COR-L47 (cell line): ENCODE measurements at places on chromosomes 1 and 21.
A peak's percentile ranks its signal among the peaks of the same experiment; 100 is the strongest.

DNA sequence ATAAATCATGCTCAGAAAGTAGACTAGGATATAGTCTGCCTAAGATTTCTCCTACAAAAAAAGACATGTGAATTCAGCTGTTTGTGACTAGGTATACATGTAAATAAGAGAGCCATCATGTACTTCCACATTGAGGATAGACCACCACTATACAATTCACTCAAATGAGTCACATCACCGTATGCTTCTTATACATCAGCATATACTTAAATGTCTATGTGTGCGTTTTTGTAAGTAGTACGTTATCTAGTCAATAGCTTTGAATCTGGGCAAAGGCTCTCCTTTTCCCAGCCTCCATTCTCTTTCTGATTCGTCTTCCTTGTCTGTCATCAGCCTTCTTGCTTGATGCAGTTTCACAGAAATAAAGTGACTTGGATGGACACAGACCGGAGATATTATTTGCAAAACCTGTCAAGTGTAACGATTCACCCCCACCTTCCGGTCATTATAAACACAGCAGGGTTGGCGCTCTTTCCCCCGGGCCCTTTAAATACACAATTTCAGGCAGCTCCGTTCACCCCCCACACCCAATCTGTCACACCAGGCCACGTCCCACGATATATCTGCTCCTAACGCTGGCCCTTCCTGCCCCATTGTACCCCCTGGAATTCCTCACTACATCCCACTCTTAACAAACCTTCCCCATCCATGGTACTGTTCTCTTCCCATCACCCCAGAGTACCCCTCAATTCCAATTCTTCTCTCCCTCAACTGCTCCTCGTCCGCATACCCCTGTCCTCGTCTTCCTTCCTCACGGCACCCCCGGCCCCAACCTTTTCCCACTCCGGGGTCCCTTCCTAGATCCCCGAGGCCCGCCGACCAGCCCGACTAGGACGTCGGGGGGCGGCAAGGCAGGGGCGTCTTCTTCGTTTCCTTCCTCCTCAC is 636 bp downstream of the VAMP4 start:
- peak; percentile 25 for DNase-seq

DNA sequence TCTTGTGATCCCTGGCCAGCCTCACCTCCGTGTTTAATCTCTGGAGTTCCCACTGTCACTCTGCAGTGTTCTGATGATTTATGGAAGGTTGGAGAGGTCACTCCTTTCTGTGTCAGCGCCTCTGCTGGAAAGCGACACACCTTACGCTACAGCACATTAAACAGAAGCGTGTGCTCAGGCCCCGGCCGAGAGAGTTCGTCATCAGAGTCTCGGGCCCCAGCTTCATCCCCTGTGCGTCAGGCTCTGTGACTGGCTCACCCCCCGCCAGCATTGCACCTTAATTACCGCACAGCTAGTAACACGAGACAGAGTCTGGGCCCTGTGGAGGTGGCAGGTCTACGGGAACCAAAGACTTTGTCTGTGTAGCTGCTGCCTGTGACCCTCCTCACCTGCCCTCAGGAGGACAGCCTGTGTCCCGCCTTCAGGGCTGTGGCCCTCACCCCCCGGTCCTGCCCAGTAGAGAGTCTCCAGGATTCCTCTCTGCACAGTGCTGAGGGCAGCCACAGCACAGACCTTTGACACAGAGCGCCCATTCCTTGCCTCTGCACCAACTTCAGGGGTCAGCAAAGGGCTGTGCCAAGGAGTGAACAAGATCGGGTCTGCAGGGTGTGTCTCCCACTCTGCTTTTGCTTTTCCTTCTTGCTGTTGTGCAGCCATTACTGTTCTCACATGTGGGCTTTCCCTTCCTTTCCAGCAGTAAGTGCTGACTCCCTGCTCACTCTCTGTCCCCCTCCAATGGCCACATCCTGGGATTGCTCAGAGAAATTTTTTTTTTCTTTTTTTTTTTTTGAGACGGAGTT is 157.6 kb downstream of the PGBD5 start:
- DNase-seq: peak; percentile 56

GRCh38 chr1:6588893-6589520 is 9.2 kb downstream of the ZBTB48 start:
- no peak for DNase-seq

GRCh38 chr1:174954671-174955669 is 44.8 kb upstream of the CACYBP start:
- DNase-seq: peak; percentile 41

DNA sequence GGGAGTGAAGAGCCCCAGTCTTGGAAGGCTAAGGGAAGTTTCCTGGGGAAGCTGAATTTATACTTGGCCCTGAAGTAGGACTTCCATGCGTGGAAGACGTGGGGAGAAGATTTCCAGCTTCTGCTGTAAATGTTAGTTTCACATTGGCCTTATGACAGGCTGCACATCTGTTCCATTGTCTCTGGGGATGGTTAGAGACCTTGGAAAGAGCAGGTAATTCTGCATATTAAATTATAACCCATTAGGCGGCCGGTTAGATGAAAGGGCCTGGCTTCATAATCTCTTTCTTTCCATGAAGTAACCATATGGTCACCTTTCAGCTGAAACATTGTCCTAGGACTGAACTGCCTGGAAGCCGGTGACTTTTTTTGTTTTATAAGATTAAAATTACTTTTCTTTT is 37.5 kb downstream of the DPT start:
- no peak for DNase-seq
